ENCODE measurements at places on chromosomes 3 and 15.

GRCh38 chr3:182948305-182948704 lies 32.0 kb downstream of the DCUN1D1 start:
- no peak for DNase-seq

- no peak for DNase-seq
These were observed 13.2 kb upstream of the SHF start for GRCh38 chr15:45200799-45201556.

DNA sequence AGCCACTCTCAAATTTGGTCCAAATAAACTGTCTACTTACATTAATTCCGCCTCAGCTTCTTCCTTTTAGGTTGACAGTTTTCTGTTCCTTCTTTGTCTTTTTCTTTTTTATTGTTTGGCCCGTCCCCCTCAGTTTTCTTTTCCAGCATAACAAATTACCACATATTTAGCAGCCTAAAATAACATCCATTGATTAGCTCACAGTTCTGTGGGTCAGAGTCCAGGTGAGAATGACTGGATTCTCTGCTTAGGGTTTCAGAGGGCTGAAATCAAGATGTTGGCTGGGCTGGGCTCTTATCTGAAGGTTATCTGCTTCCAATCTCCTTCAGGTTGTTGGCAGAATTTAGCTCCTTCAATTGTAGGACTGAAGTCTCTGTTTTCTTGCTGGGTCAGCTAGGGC lies 24.6 kb upstream of the LCTL start:
- DNase-seq, result no peak

DNA sequence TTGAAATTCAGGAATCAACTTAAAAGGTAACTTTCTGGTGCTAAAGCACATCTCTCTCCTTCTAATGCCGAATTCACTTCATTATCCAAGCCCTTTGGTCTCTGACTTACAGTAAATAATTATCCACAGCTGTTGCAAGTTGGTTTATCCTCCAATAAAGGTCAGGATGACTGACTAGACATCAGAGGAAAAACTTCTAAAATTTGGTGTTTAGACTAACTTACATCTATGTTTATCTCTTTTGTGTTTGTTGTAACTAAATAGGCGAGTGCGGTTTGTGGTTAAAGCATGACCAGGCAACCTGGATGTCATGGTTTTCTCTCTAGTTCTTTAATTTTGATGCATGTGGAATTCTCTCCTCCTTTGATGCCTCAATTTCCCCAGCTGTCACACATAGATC lies 237.4 kb upstream of the LRTM1 start:
- DNase-seq, result no peak

DNA sequence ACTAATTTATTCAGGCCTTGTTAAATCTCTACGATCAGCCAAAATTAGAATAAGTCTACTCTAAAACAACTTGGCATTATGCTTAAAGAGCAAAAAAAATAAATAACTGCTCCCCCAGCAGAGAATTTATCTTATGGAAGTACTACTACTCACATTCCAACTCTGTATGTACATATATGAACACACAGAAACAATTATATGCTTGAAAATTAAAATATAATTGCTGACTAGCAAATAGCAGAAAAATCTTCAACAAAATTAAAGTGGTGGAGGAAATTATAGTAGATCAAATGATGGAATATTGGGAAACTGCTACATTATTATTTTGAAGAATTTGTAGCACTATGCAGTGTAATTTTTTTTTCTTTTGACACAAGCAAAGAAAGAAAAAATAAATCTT lies 580.9 kb downstream of the MECOM start:
- DNase-seq, result no peak

- DNase-seq, result no peak
These were observed 82.5 kb downstream of the DCLK3 start for GRCh38 chr3:36681867-36682266.

- no peak for DNase-seq
These were observed 182.7 kb downstream of the CNTN6 start for GRCh38 chr3:1275495-1275894.

Measured in stimulated activated CD8-positive, alpha-beta memory T cell treated with anti-CD3 and anti-CD28 coated beads, Interleukin-4, amount 100 ng/mL, for 1 hour (primary cell).